Glomerular endothelial cell (primary cell): ENCODE measurements at places on chromosomes 6 and 20. TPM values are rescaled to one million over a fixed set of nuclear protein-coding genes. Genes with fewer than 3 reads are reported as not detected.

DNA sequence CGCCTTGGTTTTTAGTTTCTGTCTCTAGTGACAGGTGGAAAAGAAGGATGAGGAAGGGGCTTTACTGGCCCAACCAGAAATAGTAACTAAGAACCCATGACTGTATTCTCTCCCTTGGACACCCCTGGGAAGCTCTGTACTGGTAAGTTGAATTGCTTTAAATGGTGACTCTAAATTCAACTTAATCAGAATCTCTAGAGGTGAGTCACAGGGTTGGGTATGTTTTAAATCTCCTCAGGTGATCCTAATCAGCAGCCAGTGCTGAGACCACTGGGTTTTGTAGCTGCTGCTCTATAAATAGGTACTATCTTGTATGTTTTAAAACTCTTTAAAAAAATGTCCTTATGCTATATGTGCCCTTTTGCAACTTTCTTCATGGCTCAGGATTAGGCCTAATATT lies 314.0 kb upstream of the ECI2 start:
- no peak for DNase-seq

- DNase-seq = no peak
Observed at GRCh38 chr6:135314543-135314942, 133.4 kb downstream of the MYB start.

DNA sequence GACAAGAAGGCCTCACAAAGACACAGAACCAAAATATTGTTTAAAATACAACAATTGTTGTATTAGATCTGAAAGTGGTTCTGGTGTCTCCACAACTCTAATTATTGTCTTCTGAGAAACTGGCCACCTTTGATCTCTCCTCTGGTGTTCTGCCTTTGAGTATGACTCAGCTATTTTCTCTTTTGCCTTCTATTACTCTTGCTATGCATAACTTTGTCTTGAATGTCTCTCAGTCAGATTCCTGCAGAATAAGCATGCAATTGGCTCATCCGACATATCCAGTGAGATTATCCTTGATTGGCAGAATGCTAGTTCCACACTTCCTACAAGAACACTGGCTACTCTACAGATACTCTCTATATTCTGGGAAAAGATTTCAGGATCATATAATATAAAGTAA lies 14.3 kb upstream of the EPM2A start:
- no peak for DNase-seq

GRCh38 chr6:37685261-37685660 lies 12.4 kb downstream of the MDGA1 start:
- no peak for DNase-seq

- no peak for DNase-seq
Observed at GRCh38 chr20:9919271-9920014, 80.6 kb upstream of the PAK5 start.

NT5DC1 gene
- total RNA-seq = 5.9 and 6.2 TPM in 2 replicates

OOEP gene
- not detected in 2 replicates for total RNA-seq

HDGFL1 gene
- not detected in 2 replicates for total RNA-seq
